ENCODE measurements at places on chromosomes 3 and 15.

DNA sequence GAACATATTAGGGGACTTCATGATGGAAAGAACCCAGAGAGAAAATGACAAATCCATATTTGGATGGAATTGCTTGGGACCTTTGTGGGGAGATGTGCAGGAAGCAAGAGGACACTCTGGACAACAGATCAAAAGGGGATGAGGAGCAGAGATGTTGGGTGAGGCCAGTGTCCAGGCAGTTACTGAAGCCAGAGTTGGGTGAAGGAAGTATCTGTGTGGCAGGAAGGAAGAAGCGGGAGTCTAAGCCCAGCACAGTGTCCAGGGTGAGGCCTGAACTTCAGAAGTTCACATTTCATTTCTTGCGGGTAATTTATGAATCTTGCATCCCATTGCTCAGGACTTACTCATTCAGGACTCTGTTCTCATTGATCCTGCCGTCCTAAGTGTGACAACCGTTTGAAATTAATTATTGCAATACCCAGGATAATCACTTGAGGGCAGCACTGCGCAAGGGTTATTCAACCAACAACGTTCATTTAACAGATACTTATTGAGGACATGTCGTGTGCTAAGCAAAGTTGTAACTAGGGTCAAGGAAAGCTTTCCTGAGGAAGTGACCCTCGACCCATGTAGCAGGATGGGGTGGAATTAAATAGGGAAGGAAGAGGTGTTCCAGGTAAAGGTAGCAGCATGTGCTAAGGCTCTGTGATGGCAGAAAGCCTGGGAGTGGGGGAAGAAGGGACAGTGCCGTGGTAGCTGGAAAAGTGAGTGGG is 61.3 kb upstream of the CMTM8 start:
- DNase-seq, result peak; percentile 23

GRCh38 chr3:111984636-111985298 is 5.9 kb downstream of the ABHD10 start:
- no peak for DNase-seq

DNA sequence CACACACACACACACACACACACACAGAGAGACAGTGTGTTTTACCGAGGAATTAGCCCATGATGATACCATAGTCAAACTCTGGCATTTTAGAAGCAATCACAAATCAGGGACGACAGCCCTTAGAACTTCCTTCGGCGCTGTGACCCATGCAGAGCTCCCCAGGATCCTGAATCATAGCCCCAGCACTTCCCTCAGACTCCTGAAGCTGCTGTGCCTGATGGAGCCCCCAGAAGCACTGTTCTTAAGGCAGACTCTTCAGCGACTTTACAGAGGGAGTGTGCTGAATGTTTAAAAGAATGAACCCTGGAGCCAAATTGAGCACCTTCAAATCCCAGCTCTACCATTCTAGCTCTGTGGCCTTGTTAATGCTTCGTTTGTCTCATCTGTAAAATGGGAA is 89.3 kb upstream of the LIPC start:
- DNase-seq, result no peak

DNA sequence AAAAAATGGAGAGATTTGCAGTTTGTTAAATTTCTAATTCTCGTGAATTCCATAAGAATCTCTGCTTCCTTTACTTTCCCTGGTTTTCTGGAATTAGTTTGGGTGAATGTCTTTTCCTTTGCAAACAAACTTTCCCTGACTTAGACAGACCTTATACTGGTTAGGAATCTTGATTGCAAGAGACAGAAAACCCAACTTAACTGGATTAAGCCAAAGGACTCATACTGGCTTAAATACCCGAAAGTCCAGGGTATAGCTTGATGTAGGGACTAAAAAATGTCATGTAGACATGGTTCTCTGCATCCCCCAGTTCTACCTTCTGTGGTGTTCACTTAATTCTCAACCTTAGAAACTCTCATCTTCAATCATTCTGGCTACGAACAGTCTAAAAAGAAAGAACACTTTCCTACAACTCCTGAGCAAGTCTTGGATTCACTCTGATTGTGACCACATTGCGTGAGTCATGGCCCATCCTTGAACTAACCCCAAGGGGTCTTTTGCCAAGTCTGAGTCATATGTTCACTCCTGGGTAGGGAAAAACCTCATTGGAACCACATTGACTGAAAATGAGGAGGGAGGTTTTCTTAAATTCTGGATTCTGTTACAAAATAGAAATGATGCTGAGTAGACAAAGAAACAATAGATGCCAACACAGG is 136.0 kb upstream of the DAZL start:
- DNase-seq, result peak; percentile 95

DNA sequence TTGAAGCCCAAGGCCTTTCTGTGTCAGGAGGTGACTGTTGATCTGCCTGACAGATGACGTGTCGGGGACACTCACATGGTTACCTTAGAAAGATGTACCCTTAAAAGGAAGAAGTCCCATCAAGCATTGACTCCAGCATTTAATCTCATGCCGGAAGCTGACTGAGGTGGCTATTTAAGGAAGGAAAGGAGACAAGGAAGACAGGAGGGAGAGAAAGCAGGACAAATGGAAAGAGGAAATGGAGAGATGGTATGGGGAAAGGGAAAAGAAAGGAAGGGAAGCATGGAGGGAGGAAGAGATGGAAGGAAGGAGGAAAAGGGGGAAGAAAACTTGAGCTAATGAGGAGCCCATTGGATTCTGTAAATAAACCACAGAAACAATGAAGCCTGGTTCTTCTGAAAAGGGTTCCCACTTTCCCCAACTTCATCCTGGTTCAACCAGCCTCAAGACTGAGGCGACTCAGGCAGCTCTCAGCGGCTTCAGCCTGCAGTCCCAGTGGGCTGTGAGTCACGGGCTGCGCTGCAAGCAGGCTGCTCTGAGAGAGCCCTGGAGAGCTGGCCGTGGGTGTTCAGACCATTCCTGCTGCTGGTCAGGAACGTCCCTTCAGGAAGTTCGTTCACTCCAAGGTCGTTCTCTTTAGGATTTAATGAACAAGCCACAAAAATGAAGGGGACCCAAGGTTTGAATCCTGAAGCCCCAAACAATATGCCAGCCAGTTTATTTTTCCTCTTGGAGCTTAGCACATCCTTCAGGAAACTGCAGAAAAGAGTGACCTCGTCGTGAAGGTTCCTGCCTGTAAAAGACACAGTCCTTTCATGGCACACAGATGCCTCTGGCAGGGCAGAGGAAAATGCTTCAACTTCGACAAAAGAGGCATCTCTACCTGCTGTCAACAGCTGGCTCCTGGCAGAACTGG is 69.6 kb upstream of the THBS1 start:
- DNase-seq, result peak; percentile 84

- peak; percentile 29 for DNase-seq
Observed at GRCh38 chr3:119145500-119146167, at the start of gene TEX55. Gene TEX55, plus strand, starts transcription at chr3:119146165. Its CDS starts 25 bp downstream, at chr3:119146190.

DNA sequence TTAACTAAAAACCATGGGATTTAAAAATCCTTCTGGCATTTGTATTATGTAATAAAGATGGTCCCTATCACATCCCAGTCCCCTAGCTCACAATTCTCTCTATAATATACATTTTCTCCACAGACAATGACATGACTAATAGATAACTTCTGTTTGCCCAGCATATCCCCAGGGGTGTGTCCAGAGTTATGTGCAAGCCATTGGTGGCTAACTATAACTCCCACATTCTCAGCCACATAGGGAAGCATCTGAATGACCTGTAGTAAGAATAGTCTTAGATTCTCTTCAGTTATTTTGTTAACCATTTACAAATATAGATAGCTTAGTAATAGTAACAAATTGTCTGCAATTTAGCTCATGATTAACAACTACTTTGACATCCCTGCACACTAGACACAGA is 52.2 kb upstream of the RBSN start:
- DNase-seq, result no peak

DNA sequence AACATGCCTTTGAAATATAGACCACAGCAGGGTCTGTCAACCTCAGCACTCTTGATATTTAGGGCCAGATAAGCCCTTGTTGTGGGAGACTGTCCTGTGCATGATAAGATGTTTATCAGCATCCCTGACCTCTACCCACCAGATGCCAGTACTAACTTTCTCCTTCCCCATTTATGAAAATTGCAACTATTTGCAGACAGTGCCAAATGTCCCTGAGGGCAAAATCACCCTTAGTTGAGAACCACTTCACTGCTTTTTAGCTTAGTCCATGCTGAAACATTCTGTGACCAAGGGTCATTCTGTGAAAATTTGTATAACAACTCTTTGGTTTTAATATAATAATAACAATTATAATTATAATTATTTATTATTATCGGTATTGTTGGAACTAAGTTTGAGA is 1032.4 kb downstream of the MCTP2 start:
- no peak for DNase-seq

DNA sequence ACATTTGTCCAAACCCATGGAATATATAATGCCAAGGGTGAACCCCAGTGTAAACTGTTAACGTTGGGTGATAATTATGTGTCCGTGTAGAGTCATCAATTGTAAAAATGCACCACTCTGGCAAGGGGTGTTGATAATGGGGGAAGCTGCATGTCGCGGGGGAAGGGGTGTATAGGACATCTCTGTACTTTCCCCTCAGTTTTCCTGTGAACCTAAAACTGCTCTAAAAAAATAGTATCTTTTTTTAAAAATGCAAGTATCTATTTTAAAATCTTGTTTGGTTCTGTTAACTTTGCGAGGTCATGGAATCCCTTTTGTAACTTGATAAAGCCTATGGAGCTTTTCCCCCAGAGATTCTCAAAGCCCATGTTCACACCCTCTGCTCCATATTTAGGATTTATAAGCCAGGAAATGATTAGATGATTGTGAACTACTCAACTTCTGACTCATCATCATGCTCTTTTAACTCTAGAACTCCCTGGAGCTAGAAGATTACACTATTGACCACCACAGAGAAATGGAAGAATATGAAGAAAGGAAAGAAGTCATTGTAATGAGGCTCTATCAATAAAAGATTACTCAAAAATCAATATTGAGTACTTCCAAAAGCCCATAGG is 56.1 kb upstream of the C3orf49 start:
- DNase-seq, result peak; percentile 27

GRCh38 chr3:117665296-117665695 is 955.7 kb downstream of the TUSC7 start:
- DNase-seq, result no peak

- DNase-seq, result no peak
Observed at GRCh38 chr3:174619239-174619638, 239.9 kb upstream of the NAALADL2 start.

DNA sequence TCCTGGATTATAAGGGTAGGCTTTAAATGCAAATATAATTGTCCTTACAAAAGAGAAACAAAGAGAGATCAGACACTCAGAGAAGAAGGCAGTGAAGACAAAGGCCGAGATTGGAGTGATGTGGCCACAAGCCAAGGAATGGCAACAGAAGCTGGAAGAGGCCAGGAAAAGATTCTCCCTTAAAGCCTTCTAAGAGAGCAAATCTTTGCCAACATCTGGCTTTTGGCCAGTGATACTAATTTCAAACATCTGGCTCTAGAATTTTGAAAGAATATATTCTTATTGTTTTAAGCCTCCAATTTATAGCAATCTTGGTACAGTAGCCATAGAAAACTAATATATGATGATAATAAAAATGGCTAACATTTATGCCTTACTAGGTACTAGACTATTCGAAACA is 615.8 kb upstream of the ZNF385D start:
- no peak for DNase-seq

- DNase-seq, result no peak
Observed at GRCh38 chr15:68191555-68191954, 13.6 kb downstream of the CALML4 start.

DNA sequence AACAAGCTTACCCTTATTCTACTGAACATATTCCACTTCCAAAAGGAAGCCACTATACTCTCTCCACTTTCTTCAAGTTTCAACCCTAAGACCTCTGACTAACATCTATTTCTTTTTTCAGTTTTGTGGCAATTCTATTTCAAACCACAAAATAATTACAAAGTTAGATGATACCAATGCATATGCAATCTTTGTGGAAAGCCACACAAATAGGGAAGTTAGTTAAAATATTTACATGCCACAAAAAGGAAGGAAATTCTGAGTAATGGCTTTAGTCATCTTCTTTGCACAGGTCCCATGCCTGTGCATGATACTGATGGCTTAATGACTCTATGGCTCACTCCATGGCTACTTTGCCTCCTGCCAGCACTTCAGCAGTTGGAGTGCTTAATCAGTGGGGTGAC is 57.0 kb upstream of the MCTP2 start:
- DNase-seq, result peak; percentile 57

DNA sequence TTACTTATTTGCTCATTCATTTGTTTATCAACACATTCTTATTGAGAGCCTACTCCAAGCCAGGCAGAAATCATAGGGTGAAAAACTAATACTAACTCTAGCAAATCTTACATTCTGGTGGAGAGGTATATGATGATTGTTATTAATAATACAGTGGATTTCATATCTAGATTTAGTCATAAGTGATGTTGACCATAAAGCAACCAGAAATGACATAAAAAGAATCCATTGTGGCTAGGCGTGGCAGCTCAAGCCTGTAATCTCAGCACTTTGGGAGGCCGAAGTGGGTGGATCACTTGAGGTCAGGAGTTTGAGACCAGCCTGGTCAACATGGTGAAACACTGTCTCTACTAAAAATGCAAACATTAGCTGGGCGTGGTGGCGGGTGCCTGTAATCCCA is 26.2 kb upstream of the IL20RB start:
- no peak for DNase-seq

DNA sequence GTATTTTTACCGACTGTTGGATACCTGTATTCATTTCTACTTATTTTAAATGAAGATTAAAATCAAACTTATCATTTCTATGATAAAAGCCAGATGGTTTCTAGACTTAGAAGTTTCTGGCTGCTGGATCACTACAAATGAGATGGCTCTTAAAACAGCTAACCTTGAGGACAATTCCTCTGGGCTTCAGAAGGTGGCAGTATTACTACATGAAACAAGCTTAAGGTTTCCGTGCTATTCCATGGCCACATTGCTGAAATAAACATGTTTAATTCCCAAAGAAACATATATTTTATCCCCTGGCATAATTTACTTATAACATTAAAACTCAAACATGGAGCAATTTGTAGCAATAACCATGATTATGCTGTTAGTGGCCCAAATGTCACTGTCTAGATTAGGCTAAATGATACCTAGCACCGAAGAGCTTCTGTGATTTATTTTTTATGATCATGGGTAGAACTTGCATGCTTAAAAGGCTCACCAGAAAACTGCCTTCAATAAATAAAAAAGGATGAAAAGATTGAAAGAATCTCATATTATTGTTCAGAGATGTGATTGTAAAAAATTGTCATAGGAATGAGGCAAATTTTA is 204.0 kb upstream of the NANOGP8 start:
- peak; percentile 46 for DNase-seq

All from astrocyte (in vitro differentiated cells and primary cell).